SK-N-SH (cell line): ENCODE measurements at places on chromosomes 6 and 20. TPM values are rescaled to one million over a fixed set of nuclear protein-coding genes. Genes with fewer than 3 reads are reported as not detected.

DNA sequence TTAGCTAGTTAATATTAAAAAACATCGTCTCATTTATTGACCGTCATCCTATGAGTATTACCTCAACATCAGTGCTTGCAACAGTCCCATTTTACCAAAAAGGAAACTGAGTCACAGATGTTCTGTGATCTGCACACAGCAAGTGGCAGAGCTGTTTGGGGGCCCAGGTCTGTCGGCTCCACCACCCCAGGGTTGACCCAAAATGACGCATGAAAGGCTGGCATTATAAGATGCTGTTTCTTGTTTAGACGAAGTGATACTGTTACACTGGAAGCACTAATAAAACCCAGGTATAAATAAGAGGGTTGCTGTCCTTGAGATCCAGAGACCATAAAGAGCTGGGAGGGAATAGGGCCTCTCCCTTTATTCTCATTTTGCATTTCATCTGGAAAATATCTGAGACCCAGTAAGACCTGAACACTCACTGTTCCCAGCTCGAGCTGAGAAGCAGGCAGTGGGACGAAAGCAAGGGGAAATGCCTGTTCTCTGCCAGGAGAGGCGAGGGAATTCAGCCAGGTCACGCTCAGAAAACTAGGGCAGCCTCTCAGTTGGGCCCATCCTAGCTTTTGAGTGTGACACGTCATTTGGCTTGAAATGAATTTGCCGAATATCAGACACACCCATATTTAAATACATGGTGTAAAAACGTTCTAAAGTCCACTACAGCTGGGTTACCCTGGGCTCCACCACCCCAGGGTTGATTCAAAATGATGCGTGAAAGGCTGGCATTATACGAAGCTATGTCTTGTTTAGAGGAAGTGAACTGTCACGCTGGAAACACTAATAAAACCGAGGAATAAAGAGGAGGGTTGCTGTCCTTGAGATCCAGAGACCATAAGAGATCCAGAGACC lies 1.4 kb upstream of the MICAL1 start:
- DNase-seq, result no peak

- no peak for DNase-seq
Measured at GRCh38 chr6:9515633-9516606, 899.0 kb downstream of the TFAP2A start.

The COL19A1 gene
- polyA plus RNA-seq, result 0.10 and 0.15 TPM in 2 replicates

GRCh38 chr6:10479939-10480700 lies 41.0 kb upstream of the GCNT2 start:
- no peak for DNase-seq

GRCh38 chr6:131955876-131956275 lies 4.7 kb upstream of the CCN2 start:
- no peak for DNase-seq

DNA sequence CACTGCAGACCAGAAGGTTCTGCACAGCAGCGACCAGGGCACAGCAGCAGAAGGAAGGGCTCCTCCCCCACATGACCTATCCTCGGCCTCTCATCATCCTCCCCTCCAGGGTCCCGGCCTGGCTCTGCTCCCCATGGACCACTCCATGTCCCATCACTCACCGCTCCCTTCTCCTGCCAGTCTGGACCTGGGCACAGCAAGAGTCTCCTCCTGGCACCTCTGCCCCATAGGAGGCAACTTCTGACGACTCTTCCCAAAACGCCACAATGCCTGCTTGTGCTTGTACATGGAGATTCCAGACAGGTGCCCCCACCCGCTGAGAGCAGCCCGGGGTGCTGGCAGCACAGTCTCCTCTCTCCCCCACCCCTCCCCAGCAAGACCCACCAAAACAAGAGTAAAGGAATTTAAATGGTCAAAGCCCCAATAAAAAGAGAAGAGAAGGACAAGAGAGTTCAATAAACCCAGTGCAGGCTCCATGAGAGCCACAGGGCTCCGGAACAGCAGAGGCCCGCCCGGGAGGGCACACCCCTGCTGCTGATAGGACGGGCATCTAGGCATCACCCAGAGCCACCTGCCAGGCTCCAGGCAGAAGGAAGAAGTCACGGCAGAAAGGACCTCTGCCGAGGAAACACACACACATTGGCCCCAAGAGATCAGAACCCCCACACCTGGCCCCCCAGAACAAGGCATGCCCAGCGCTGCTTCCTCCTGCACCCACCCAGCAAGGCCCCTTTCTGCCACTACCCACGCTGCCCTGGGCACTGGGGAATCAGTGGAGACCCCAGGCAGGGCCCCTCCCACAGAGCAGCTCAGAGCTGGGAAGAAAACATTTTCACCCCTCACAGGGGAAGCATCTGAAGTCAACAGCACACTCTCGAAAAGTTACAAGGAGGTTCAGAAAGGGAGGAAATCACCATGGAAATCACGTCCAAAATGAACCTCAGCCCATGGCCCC lies 15.2 kb downstream of the TAF4 start:
- no peak for DNase-seq
